ENCODE measurements at places on chromosomes 7 and 10. TPM values are rescaled to one million over a fixed set of nuclear protein-coding genes. Genes with fewer than 3 reads are reported as not detected.
A peak's percentile ranks its signal among the peaks of the same experiment; 100 is the strongest.

The ADAMTS14 gene
- total RNA-seq: 0.95 TPM

GRCh38 chr10:32163762-32164148, 107.5 kb upstream of the KIF5B start:
- DNase-seq: peak; percentile 57

DNA sequence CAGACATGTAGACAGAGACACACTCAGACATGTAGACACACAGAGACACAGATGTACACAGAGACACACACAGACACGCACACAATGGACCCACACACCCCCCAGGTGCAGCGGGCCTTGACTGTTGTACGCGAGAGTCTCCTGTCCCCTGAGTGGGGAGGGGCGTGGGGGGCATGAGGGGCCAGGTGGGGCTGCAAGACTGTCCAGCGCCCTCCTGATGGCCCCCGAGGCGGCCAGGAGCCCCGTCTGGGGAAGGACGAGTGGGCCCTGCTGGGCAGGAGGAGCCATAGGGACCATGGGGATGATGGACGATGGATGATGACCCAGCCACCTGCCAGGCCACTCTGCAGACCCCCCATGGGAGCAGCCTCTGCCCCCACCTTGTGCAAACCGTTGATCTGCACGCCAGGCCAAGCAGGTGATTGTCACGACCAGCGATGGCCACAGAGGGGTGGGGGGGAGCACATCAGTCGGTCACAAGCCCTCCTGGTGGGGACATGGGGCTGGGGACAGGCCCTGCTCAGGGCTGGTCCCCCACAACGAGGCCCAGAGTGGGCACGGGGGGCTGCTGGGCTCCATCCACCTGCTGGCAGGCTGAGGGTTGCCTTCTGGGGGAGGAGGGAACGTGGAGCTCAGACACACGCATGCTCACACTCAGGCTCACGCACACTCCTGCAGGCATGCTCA, 11.6 kb downstream of the VENTX start:
- no peak for DNase-seq

- no peak for DNase-seq
Measured at GRCh38 chr7:44695756-44696155, 52.9 kb upstream of the ZMIZ2 start.

The FBXL13 gene
- total RNA-seq: not detected

GRCh38 chr7:98329791-98330373, 48.4 kb downstream of the BRI3 start:
- no peak for DNase-seq

DNA sequence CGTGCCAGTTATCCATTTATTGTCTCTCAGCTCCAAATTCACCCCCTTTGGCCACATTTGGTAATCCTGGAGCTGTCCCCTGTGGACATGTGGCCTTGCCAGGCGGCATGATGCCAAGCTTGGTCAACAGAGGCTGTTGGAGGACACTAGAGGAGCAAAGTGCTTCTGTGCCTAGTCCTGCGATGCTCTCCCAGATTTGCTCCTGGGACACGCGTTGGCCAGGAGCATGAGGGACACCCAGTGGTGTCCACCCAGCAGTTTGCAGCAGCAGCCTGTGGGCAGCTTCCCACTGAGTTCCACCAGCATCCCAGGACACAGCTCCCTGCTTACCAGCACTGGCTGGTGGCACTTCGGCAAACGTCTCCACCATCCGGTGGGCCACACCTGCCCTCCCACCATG, 55.5 kb upstream of the STEAP1B start:
- no peak for DNase-seq

The SCART1 gene
- 3.4 TPM for total RNA-seq

GRCh38 chr7:48634116-48634632, 290.2 kb upstream of the CDC14C start:
- DNase-seq: no peak

All from transverse colon (tissue), 4 donors.